Astrocyte (in vitro differentiated cells and primary cell): ENCODE measurements at places on chromosomes 4 and X.

DNA sequence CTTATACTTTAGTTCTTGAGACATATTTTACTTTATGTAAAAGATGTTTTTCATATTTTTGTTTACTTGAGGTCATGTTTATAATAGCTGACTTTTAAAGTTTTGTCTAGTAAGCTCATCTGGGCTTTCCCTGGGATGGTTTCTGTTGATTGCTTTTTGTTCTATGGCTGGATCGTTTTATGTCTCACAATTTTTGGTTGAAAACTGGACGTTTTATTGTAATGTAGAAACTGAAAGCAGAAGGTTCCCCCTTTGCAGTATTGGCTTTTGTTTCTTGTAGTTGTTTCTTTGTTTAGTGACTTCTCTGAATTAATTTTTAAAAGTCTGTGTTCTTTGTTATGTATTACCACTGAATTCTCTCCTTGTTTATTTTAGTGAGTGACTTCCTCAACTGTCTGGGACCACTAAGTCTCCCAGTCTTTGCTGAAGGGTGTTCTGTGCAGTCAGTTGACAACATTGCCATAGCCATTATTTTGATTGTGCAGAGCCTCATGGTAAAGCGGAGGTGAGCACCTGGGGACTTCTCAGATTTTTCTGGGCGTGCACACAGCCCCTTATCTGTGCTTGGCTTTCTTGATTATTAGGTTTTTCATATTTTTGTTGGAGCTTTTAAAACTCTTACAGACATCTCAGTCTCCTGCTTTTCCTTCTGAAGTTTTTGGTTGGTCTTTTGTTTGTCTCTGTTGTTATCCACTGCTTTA lies 31.0 kb downstream of the KDM6A start:
- DNase-seq, result no peak

GRCh38 chrX:150375243-150375770 lies 12.2 kb downstream of the MAMLD1 start:
- no peak for DNase-seq

- peak; percentile 5 for DNase-seq
Measured at GRCh38 chr4:110970642-110971041, 347.8 kb upstream of the PITX2 start.

DNA sequence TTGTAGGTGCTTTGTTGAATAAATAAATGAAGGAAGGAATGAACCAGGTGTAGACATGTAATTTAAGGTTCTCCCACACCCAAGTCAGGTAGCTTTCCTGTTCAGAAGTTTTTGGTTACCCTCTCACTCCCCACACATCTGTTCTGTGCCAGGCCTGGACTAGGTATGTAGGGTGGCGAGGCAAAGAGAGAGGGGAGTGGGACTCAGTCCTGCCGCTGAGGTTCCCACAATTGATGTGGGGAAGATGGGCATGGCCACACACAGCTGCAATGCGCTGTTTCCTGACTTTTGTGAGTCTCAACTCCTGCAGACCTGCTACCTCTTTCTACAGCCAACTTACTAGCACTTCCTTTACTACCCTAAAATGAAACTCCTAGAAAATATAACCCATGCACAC lies 88.9 kb downstream of the RTL5 start:
- DNase-seq, result no peak

GRCh38 chr4:7121866-7122653 lies 54.2 kb upstream of the GRPEL1 start:
- no peak for DNase-seq
